Fibroblast of skin of back (primary cell): ENCODE measurements at places on chromosomes 4 and X.
A peak's percentile ranks its signal among the peaks of the same experiment; 100 is the strongest.

DNA sequence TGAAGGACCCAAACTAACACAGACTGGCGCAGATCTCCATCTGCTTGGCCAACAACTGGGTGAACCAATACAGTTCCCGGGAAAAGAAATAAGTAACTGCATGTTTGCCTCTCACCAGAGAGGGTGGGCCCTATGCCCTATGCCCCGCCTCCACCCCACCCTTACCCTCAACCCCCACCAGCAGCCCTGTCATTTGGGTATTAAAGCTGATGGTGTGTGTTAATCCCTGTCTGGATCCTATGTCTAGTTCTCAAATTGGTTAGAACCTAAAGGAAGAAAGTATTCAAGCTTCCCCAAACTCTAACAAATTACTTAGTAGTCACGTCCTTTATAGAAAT is 19.0 kb downstream of the SMPX start:
- no peak for DNase-seq

- peak; percentile 51 for DNase-seq
These were observed 107.5 kb upstream of the RPL34 start for GRCh38 chr4:108512615-108513505.

GRCh38 chrX:75547783-75548182 is 24.9 kb upstream of the ZDHHC15 start:
- peak; percentile 0 for DNase-seq

- DNase-seq, result no peak
These were observed 27.5 kb downstream of the RAB33B start for GRCh38 chr4:139481465-139481864.

DNA sequence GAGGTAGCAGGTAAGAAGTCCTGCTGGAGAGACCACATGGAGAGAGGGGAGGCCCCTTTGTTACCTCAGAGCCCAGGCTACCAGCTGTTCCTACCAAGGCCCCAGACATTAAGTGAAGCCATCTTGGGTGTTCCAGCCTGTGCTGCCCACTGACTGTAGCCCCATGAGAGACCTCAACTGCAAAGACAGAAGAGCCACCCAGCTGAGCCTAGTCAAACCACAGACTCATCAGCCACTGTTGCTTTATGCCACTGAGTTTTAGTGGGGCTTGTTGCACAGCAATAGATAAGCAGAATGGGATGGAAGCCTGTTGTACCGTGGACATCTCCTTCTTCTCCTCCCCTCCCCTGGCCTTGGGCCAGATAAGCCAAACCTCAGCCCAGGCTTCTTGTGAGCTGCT is 83.9 kb downstream of the ADRA2C start:
- no peak for DNase-seq

DNA sequence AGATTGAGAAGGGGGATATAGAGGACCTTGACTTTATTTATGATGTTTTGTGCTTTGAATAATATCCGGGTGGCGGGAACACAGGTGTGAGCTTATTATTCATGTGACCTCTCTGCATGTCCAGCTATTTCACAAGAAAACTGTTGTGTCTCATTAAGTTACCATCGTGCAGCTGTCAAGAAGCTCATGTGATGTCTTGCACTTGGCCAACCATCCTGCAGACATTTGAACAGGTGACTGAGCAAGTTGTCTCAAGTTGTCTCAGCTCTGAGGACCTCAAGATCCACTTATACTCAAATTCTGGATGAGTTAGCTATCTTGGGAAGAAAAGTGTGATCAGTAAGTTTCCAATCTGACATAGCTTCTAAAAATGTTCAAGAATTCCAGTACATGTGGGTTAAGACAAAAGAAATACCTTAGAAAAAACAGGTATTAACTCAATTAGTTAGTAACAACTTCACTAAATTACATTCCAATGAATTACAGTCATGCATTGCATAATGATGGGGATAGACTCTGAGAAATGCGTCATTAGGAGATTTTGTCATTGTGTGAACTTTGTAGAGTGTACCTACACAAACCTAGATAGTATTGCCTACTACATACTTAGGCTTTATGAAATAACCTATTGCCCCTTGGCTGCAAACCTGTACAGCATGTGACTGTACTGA is 462.2 kb downstream of the INPP4B start:
- DNase-seq, result no peak

DNA sequence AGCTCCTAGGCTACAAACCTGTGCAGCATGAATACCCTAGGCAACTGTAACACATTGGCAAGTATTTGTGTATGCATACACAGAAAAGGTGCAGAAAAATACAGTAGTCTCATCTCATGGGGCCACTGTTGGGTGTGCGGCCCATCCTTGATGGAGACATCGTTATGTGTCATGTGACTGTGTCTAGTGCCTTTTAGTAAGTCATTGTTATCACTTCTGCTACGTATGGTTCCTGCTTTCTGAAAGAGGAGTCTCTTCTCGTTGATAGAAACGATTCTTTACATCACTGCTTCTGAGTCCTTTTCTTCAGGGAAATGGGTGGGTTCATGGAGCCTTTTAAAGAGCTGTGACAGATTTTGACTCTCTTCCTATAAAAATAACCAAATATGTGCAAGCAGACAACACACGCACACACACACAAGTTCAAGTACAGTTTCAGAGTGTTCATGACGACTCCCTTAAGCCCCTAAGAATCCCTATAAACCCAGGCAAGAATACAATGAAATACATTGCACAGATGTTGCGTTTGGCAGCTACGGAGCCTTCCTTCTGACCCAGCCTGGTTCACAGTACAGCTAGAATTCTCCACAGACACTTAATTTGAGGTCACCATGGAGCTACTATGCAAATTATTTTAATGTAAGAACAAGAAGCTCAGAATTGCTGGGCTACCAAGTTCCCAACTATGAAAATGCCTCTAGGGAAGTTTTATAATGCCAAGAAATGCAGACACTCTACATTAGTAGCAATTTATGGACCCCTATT is 10.2 kb upstream of the STK32B start:
- no peak for DNase-seq

DNA sequence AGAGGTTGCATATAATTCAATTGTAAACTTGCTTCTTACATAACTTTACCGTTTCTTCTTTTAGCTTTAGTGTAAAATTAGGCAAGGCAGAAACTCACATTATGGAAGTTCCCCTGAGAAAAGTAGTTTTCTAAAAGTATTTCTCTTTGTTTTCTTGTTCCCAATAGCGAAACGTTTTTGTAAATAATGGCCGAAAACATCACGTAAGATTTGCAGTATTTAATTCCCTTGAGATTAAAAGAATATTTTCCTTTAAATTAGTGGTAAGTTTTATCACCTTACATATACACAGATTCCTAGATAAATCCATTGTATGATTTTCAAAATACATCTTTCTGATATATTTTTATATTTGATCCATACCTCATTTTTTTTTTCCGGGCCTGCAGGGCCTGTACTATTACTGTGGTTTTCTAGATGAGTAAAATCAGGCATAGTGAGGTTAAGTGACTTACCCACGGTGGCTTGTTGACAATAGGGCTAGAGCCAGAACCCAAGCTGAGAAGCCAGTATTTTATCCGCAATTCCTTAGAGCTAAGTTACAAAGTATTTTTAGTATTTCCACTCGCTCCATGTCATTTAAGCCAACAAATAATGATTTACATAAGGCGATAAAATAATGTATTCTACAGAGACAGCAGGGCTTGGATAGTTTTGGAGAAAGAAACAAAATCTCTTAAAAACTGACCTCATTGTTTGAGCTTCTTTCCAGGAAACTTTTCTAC is 82.2 kb upstream of the VEGFC start:
- peak; percentile 46 for DNase-seq

DNA sequence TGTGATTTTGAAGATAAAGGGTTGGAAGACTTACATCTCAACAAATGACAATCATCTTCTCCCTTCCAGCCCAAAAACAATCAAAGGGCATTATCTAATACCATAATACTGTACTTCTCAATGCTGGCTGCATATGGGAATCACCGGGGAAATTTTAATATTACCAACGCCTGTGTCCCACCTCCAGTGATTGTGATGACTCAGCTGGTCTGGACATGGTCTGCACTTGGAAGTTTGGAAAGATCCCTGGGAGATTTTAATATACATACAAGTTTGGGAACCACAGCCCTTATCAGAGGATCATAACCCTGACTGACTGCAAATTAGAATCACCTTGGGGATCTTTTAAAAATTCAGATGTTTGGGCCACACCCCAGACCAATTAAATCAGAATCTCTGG is 29.9 kb downstream of the ARL13A start:
- DNase-seq, result no peak

GRCh38 chr4:101667348-101667747 is 123.2 kb upstream of the BANK1 start:
- no peak for DNase-seq

DNA sequence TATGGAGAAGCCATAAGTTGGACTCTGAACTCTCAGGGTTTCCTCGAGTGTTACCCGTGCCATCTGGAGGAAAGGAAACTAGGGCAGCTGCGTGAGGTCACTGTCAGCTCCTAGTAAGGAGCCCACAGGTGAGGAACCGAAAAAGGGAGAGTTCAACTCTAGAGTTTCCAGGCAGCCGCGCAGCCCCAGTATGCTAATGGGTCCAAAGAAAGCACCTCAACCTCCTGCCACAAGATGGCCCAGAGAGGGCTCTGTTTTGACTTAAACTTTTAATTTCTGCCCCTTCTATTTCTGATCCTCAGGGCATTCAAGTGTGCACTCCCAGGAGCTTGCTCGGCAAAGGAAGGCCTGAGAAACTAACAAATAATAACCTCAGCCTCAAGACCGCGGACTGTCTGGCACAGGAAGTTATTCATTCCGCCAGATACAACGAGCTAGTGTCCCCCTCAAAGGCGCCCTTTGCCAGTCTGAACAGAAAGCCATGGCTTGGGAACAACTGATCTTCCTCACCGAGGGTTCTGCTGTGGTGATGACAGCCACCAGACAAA is 13.9 kb downstream of the SCARB2 start:
- DNase-seq, result no peak

- DNase-seq, result no peak
These were observed 98.1 kb upstream of the ENPP6 start for GRCh38 chr4:184315675-184316359.

DNA sequence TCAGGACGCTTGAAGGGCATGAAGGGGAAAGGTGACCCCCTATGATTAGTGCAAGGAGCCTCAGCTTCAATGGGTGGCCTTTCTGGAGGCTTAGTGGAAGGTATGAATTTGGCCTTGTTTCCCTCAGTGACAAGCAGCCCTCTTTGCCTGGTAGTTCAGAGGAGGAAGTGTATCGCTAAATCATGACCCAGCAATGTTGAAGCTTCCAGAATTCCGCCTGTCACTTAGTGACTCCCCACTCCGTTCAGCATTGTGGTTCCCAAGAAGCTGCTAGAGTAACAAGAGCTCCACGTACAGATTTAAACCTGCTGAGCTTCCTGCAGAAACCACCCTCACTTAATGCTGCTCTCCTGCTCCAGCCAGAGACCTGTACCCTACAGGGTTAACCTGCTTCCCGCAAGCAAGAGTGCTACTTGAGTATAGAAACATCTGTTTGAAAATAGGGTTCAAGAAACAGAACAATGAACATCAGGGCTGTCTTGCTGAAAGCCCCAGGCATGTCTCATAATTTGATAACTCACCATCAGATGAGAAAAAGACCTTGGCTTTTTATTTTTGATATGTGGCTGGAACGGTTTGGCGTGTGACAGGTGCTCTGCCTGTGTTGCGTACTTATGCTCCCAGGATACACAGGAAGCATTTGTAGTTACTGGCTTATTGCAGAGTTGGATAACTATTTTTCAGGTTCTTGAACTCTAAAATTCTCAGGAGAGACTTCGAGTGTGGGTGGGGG is 105.2 kb downstream of the UCHL1 start:
- no peak for DNase-seq

- no peak for DNase-seq
These were observed 27.7 kb downstream of the UVSSA start for GRCh38 chr4:1374706-1375045.

DNA sequence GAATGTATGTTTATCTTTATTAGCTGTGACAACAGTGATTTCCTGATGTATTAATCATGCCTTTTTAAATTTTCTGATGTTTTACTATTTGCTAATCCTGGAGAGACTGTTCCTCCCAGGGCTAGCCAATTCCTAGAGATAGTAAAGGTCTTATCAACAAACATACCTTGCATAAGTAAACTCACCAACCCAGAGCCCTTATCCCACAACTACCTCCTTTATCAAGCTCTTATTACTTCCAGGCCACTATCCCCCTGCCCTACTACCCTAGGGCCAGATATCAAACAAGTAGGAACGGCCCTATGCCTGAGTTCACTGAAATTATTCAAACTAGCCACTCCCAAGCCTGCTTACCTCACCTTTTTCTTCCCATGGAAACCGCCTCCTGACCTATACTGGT is 58.2 kb upstream of the NPNT start:
- DNase-seq, result no peak

DNA sequence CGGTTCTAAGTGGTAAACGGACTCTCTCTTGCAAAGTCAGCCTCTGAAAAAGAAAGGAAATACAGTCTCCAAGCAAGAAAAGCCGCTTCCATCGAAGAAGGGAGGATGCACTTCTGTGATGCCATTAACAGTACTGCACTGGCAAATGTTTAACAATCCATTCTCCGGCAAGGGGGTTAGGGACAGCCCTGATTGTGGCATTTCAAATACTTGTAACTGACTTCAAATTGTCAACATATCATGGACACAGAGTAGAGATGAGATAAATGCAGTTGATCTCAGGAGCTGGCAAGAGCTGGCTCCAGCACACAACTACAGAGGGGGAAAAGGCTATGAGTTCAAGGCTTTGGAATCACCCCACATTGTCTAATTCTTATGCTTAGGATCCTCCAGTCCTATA is 146.8 kb downstream of the SLC7A11 start:
- no peak for DNase-seq

DNA sequence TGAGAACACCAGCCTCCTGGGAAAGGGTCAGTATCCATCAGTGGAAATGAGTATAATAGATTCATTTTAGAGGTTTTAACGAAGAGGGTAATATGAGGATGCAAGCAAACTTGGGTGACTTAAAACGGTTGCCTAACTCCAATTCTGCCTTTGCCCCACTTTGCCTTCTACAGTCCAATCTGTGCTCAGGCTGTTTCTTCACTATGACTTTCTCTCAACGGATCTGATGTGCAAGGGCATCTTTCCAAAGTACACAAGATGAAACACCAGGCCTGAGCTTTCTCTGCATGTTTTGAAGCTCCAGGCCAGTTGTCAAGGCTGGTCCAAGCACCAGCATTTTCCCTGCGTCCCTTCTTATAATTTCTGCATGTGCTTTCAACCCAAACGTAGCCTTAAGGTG is 68.0 kb upstream of the TMEM164 start:
- DNase-seq, result no peak

GRCh38 chr4:171017593-171017992 is 795.6 kb upstream of the GALNTL6 start:
- DNase-seq, result peak; percentile 86

DNA sequence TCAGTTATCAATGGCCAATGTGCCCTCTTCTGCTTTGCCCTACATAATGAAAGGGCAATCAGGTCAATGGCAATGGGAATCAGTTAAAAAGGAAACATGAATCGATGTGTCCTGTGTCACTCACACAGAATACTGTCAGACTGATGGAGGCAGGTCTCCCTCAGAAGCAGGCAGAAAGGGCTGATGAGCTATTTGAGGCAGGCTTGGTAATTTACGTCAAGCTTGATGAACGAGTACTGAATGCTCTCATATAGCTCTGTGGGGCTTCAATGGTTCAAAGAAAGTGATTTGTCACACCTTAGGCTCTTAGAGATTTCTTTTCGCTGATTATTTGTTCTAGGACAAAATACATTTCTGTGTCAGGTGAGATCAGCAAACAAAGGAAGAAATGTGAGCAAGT is 22.6 kb upstream of the TBC1D1 start:
- no peak for DNase-seq

- DNase-seq, result peak; percentile 42
These were observed 24.4 kb upstream of the MGST2 start for GRCh38 chr4:139641218-139641617.

- no peak for DNase-seq
These were observed 8.2 kb downstream of the AMBN start for GRCh38 chr4:70600305-70600704.

GRCh38 chr4:118955515-118955914 is 66.9 kb downstream of the SYNPO2 start:
- peak; percentile 86 for DNase-seq
